Retinal pigment epithelial cell (primary cell): ENCODE measurements at places on chromosomes 7 and 10.

GRCh38 chr7:38703093-38703492, 71.9 kb upstream of the AMPH start:
- DNase-seq = no peak

GRCh38 chr7:10121631-10122030, 852.0 kb upstream of the PHF14 start:
- DNase-seq = no peak

DNA sequence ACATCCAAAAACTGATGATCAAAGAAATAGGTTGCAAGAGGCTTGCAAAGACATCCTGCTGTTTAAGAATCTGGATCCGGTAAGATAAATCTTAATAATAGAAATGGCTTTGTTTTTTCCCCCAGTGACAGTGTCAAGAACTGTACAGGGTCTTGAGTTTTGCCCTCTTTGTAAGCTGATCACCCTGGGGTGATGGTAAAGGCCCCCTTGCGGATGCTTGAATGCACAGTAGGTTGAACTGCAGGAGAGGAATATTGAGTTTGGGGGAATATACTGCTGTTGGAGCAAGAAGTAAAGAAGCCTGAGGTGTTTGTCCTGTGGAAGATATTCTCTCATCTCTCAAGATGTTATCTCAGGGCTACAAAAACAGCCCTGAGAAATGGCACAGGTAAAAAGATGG, 40.6 kb upstream of the HBP1 start:
- DNase-seq = no peak

DNA sequence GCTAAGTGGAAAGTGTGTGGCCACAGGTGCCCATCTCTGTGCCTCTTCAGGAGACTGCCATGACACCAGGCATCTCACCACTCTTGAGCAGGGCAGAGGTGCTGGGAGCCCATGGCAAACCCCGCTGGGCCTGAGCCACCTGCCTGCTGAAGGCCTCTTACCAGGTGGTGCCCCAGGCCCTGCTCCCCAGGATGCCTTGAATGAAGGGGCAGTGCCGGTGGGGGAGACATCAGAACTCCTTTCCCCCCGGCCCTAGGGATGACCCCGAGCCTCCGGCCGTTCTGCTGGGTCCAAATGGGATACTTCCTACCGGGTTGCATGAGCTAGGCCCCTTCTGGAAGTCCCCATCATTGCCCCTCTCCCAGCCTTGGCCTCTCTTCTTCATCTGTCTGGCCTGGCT, 37.6 kb downstream of the UNC5B start:
- no peak for DNase-seq

DNA sequence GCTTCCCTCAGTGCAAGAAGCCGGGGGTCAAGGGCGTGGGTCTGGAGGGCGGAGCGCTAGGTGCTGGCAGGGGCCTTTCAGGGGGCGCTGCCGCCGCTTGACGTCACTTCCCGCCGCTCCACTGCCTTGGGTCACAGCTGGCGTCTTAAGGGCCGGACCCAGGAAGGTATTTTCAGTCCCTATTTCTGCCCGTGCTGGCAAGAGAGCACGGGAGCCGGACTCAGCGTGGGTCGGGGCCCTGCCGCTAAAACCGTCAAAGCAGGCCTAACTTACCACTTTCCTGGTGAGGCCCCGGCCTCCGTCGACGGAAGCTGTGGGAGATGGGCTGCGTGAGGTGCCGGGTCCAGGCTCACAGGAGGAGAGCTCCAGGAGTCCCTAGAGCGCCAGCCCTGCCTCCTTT, 12.0 kb downstream of the VAX1 start:
- DNase-seq = no peak

DNA sequence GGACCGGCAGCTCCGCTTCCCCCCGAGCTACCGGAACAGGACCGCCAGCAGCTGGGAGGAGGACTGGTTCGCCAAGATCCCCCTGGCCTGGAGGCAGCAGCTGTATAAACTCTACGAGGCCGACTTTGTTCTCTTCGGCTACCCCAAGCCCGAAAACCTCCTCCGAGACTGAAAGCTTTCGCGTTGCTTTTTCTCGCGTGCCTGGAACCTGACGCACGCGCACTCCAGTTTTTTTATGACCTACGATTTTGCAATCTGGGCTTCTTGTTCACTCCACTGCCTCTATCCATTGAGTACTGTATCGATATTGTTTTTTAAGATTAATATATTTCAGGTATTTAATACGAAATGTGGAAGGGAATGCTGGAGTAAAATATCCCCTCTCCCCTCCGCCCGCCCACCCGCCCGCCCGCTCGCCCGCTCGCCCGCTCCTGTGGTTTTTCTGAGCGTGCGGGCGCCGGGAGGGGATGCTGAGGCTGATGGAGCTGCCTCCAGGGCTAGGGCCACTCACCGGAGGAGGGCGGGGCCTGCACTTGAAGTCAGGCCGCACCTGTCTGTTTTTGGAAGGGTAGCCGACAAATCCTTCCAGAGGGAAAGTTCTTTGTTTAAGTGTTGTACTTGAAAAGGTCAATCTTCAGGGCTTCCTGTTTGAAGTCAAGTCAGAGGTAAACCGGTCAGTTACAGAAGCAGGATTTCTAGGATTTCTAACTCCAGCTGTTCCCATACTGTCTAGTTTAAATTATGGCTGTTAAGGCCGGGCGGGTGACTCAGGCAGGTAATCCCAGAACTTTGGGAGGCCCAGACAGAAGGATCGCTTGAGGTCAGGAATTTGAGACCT, 30.5 kb downstream of the CHST12 start:
- DNase-seq = no peak

DNA sequence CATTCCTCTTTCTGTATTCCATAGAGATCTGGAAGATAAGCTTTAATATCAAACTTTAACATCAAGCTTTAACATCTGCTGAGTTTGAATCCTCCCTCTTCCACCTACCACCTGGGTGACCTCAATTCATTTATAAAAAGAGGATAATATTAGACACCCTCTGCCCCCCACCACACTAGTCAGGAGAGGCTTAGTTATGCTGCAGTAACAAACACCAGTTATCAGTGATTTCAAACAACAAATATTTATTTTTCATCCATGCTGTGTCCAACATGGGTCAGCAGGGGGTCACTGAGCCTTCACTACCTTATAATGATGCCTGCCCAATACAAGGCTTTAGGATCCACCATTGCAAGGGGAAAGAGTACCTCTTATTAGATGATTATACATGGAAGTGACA, 322.0 kb downstream of the RNLS start:
- no peak for DNase-seq

- DNase-seq = no peak
These were observed 29.2 kb downstream of the CALML5 start for GRCh38 chr10:5470062-5470751.

DNA sequence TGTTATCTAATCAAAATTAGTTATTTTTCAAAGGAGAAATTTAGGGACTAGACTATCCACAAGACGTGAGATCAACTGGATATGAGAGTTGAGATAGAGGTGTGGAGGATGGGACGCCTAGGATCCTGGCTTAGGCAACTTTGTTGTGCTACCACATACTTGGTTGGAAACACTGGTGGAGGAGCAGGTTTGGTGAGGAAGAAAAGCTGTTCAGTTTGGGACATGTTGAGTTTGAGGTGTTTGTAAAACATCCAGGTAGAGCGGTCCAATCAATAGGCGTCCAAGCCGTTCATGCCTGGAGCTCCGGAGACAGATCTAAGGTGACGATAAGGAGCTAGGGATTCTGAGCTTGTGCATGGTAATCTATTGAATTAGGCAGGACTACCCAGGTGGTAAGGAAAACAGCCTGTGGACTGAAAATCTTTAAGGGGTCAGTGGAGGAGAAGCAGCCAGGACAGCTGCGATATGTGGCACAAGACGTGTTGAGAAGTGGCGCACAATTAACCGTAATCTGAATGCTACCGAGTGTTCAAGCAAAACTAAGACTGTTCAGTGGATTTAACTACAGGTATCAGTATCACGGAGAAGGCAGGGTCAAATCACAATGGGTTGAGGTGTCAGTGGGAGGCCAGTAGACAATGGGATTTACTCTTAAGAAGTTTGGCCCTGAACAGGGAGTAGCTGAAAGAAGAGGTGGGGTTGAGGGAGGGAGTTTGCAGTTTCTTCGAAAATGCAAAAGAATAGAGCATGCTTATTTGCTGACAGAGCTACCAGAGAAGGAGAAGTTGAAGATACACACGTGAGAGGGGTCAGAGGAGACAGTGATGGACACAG, 16.1 kb upstream of the TRPV6 start:
- no peak for DNase-seq

GRCh38 chr7:116310141-116310540, 99.8 kb downstream of the TES start:
- no peak for DNase-seq

- no peak for DNase-seq
These were observed 212.1 kb upstream of the GHITM start for GRCh38 chr10:83927166-83927565.

- DNase-seq = no peak
These were observed 47.7 kb upstream of the COMMD3 start for GRCh38 chr10:22268503-22268902.

GRCh38 chr10:86284355-86285105, 82.1 kb downstream of the GRID1 start:
- no peak for DNase-seq

- DNase-seq = no peak
These were observed 64.8 kb upstream of the TFEC start for GRCh38 chr7:116095396-116095795.

- DNase-seq = peak; percentile 95
These were observed 4.2 kb downstream of the NRBF2 start for GRCh38 chr10:63137306-63137705.

- no peak for DNase-seq
These were observed 109.6 kb downstream of the TCERG1L start for GRCh38 chr10:131201741-131202515.

DNA sequence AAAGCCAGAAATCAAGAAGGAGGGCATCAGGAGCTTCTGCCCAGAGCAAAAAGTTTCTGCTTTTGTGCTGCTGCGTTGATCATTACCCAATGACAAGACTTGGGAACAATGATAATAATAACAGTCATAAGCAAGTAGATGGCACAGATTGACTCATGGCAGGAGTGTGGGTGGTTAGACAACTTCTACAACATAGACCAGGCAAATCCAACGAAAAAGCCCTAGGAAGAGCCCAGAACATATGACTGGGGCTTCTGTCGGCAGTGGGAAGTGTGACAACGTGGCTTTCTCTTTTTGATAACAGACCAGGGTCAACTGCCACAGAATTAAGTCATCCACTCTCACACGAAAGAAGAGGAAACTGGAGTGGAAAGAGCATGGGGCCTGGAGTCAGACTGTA, 85.4 kb upstream of the TRIL start:
- no peak for DNase-seq

- no peak for DNase-seq
These were observed 80.1 kb upstream of the RPA3 start for GRCh38 chr7:7798510-7798909.

GRCh38 chr10:123009105-123009820, 457 bp downstream of the ACADSB start:
- no peak for DNase-seq

- DNase-seq = no peak
These were observed 24.6 kb upstream of the SGMS1 start for GRCh38 chr10:50648089-50648934.

DNA sequence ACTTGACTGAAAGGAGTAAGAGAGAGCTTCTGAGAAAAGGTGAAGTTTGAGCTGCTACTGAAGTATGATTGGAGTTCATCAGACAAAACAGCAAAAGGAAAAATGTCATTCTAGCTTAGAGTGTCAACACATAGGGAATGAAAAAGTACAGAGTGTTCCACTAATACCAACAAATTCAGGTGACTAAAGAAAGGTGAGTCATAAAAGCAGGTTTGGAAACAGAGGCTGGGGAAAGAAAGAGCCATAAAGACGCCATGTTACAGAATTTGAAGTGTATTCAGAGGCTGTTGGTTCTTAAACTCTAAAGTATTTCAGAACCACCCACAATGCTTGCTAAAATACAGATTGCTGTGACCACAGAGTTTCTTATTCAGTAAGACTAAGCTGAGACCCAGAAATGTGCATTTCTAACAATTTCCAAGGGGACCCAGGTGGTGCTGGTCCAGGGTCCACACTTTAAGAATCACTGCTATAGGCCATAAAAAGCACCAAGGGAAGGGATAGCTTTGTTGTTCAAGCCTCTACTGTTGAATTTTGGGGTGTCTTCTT, 143.1 kb downstream of the ELAPOR2 start:
- no peak for DNase-seq

- no peak for DNase-seq
These were observed 35.2 kb downstream of the PPIF start for GRCh38 chr10:79382491-79382941.

GRCh38 chr10:103926722-103927319, 8.8 kb upstream of the STN1 start:
- no peak for DNase-seq

DNA sequence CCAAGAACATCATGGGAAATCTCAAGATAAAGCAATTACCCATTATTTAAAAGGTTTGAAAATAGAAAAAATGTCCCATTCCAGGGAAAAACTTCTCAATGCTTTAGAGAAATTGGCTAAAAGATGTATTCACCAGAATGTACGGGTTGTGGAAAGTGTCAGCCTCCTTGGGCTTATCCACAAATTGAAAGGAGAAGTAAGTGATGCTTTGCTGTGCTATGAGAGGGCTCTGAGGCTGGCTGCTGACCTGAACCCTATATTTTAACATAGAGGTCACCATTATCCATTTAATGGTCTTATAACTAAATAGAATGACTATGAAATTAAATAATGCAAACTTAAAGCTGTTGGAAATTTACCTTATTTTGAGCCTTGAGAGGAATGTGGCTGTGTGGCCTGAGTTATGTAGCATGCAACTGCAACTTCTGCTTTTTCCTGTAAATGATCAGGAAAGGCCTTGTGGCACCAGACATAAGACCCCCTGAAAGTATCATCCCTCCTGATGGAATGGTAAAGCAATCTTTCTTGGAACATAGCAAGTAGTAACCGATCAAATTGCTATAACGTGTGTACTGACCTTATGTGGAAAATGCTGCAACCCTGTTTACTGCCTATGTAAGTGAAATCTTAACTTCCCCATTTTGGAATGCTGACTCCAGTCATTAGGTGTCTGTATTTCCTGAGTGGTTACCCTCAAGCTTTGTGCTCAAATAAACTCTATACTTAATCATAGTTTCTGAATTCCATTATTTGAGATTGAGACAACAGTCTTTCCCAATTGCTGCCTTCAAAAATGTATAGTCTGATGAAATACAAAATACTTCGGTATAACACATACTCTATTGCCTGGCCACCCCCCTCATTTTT, 6.9 kb downstream of the IFIT1B start:
- DNase-seq = no peak

- DNase-seq = no peak
These were observed 2.0 kb upstream of the BLVRA start for GRCh38 chr7:43756368-43757072.

DNA sequence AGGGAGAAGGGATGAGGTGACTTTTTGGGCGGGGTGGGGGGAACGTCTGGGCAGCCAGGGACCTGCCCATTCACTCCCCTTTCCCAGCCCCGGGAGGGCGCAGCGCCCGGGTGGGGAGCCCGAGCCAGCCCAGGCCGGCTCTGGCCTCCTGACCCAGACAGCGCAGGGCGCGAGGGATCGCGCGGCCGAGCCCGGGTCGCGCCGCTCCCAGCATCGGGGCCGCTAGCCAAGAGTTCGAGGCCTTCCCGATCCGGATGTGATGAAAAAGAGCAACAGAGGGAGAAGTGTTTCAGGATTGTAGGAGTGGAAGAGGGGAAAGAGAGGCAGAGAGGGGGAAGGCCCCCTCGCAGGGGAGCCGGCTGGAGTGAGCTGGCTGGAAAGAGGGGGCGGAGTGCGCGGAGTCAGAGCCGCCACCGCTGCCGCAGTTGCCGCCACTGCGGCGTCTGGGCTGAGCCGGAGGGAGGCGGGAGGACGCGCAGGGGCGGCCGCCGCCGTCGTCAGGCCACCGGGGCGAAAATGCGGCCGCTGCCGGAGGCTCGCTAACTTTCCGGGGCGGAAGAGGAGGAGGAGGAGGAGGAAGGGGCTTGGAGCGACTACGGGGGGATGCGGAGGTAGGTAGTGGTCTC, at the start of gene MDFIC:
Gene MDFIC, plus strand, starts transcription at position 69 of the 626 bp plus-strand sequence. CDS start 940 bp downstream, outside the sequence.
- DNase-seq = no peak
